ENCODE measurements at places on chromosomes 6 and 20. TPM values are rescaled to one million over a fixed set of nuclear protein-coding genes. Genes with fewer than 3 reads are reported as not detected.

DNA sequence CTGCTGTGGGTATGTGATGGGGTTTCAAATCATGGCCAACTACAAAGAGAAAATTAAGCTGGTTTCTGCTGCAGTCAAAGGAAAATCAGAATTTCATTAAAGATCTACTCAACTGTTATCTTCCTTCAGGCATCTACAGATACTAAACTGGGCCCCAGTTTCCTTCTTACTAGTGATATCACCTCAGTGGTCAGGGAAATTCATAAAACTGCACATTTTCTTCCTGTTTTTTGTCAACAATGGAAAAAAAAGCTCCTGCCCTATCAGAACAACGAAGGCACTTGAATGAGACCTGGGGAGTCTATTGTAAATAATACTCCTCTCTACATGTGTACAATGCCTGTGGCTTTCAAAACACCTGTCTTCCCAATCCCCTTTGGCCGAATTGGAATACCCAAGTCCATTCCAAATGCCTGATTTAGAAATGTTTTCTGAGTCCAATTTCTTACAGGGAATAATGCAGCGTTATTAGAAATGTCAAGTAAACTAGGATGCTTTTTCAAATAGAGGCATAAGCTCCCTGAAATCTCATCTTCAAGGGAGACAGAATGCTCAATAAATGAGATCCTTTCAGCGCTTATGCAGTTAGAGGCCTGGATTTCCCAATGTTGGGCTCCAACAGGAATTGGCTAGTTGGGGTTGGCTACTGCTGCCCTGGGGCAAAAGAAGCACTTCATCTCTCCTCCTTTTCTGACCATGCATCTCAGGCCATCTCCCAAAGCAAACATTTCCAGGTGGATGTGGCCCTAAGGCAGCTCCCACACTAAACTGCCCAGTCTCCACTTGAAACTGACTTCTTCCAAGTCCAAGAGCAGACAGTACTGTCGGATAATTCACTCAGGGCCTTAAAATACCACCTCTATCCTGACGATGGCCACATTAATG, 143.3 kb downstream of the NFATC2 start:
- H3K27me3 ChIP-seq, result no peaks in the 10 kb centered on the region
- H3K4me3 ChIP-seq, result no peak overlapping the region
- no peak for DNase-seq
- H3K4me1 ChIP-seq, result no peaks in the 10 kb centered on the region

ADAT2 gene
- total RNA-seq, result 4.1 TPM

FOXA2 gene
- not detected for total RNA-seq

- no peak overlapping the region for H3K27ac ChIP-seq
- no peak overlapping the region for H3K4me3 ChIP-seq
- H3K36me3 ChIP-seq, result no peaks in the 10 kb centered on the region
- H3K27me3 ChIP-seq, result no peaks in the 10 kb centered on the region
These were observed 355.2 kb downstream of the ADGRB3 start for GRCh38 chr6:68990317-68990716.

- no peak overlapping the region for H3K27ac ChIP-seq
- no peak for DNase-seq
- no peaks in the 10 kb centered on the region for H3K27me3 ChIP-seq
- H3K4me1 ChIP-seq, result no peaks in the 10 kb centered on the region
These were observed 4.7 kb upstream of the TRMT11 start for GRCh38 chr6:125981571-125982185.

PARD6B gene
- 3.7 TPM for total RNA-seq

- no peaks in the 10 kb centered on the region for H3K4me1 ChIP-seq
- H3K27me3 ChIP-seq, result no peaks in the 10 kb centered on the region
- H3K4me3 ChIP-seq, result no peak overlapping the region
- no peaks in the 10 kb centered on the region for H3K36me3 ChIP-seq
- H3K27ac ChIP-seq, result no peak overlapping the region
These were observed 133.1 kb upstream of the FOXA2 start for GRCh38 chr20:22717466-22717865.

- no peak for DNase-seq
- no peaks in the 10 kb centered on the region for H3K36me3 ChIP-seq
- no peaks in the 10 kb centered on the region for H3K27me3 ChIP-seq
- no peak overlapping the region for H3K27ac ChIP-seq
- H3K4me3 ChIP-seq, result no peak overlapping the region
- H3K4me1 ChIP-seq, result no peaks in the 10 kb centered on the region
These were observed 251.4 kb upstream of the MANEA start for GRCh38 chr6:95325916-95326315.

PMEPA1 gene
- total RNA-seq, result 15.7 TPM

WTAP gene
- total RNA-seq, result 81.1 TPM

DNA sequence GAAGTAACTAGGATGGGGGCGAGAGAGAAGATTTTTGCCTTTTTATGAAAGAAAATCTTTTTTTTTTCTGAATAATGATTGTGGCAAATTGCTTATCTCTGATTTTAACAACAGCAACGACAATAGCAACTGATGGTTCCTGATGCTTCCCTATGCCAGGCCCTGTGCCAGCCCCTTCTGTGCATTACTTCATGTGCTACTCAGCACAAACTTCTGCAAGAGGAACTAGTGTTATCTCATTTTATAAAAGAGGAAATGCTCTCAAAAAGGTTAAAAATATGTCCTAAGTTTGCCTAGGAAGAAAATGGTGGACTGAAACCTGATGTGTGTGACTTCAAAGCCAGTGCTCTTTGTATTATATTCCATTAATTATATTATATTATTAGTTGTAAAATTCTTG, 74.0 kb upstream of the RALGAPA2 start:
- no peaks in the 10 kb centered on the region for H3K36me3 ChIP-seq
- DNase-seq, result no peak
- no peak overlapping the region for H3K4me3 ChIP-seq
- H3K27ac ChIP-seq, result no peak overlapping the region
- no peaks in the 10 kb centered on the region for H3K27me3 ChIP-seq

MED23 gene
- 27.8 TPM for total RNA-seq

GRCh38 chr6:33623895-33624381, 2.8 kb downstream of the ITPR3 start:
- peaks cover 58% of the 10 kb centered on the region for H3K4me1 ChIP-seq
- no peaks in the 10 kb centered on the region for H3K27me3 ChIP-seq
- DNase-seq, result no peak

- H3K4me3 ChIP-seq, result no peak overlapping the region
- no peaks in the 10 kb centered on the region for H3K27me3 ChIP-seq
- H3K27ac ChIP-seq, result no peak overlapping the region
These were observed 194.9 kb downstream of the GPX5 start for GRCh38 chr6:28720357-28721231.

PTCHD4 gene
- 2.9 TPM for total RNA-seq

DNA sequence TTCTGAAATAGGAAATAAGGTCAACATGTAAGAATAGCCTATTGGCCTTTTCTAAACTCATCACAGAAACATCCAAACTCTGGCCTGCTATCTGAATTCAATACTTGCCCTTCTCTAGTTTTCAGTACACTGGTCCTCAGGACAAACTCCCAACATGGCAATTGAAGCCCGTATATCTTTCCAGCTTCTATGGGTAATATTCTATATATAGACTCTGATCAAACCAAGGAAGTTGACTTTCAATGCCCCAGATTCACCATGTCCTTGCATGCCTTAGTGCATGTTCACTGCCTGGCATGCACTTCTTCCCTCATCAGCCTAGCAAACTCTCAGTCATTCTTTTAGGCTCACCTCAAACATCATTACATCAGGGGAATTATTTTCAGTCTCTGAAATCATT, 73.2 kb downstream of the RSPO3 start:
- no peaks in the 10 kb centered on the region for H3K27me3 ChIP-seq
- H3K27ac ChIP-seq, result no peak overlapping the region
- H3K36me3 ChIP-seq, result no peaks in the 10 kb centered on the region
- H3K4me1 ChIP-seq, result no peaks in the 10 kb centered on the region

- no peak overlapping the region for H3K27ac ChIP-seq
- no peaks in the 10 kb centered on the region for H3K36me3 ChIP-seq
- H3K4me3 ChIP-seq, result no peak overlapping the region
- H3K27me3 ChIP-seq, result no peaks in the 10 kb centered on the region
- H3K4me1 ChIP-seq, result no peaks in the 10 kb centered on the region
These were observed 67.0 kb upstream of the FRMD1 start for GRCh38 chr6:168145747-168146596.

- peak within 1 kb of the TSS; percentile 67 for H3K27ac ChIP-seq
- peaks cover 4% of the 10 kb centered on the region for H3K27me3 ChIP-seq
- peaks cover 12% of the 10 kb centered on the region for H3K4me1 ChIP-seq
- peak; percentile 50 for DNase-seq
- H3K36me3 ChIP-seq, result no peaks in the 10 kb centered on the region
These were observed at the start of gene SLC22A23 for GRCh38 chr6:3456898-3457709. Gene SLC22A23 (minus strand): TSS chr6:3457050. CDS start chr6:3456559, 491 bp downstream.

GRIK2 gene
- total RNA-seq, result 5.4 TPM

SNAP25 gene
- not detected for total RNA-seq

GRCh38 chr6:33427585-33428223, 7.8 kb downstream of the SYNGAP1 start:
- H3K36me3 ChIP-seq, result no peaks in the 10 kb centered on the region
- no peak for DNase-seq
- H3K27me3 ChIP-seq, result no peaks in the 10 kb centered on the region
- no peaks in the 10 kb centered on the region for H3K4me1 ChIP-seq
- peak overlapping the region; percentile 43 for H3K4me3 ChIP-seq

MOG gene
- total RNA-seq, result not detected

SNAI1 gene
- total RNA-seq, result 4.2 TPM

DNA sequence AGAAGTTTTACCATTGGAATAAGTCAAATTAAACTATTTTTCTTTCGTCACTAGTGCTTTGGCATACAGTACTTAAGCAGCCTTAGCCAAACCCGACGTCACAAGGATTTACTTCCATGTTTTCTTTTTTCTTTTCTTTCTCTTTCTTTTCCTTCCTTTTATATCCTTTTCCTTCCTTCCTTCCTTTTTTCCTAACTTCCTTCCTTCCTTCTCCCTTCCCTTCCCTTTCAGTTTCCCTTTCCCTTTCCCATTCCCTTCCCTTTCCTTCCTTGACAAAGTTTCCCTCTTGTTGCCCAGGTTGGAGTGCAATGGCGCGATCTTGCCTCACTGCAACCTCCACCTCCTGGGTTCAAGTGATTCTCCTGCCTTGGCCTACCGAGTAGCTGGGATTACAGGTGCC, 9.9 kb downstream of the ULBP3 start:
- DNase-seq, result no peak
- H3K27ac ChIP-seq, result no peak overlapping the region
- no peak overlapping the region for H3K4me3 ChIP-seq
- no peaks in the 10 kb centered on the region for H3K27me3 ChIP-seq

GRCh38 chr6:111478749-111479148, 4.3 kb downstream of the REV3L start:
- no peak overlapping the region for H3K27ac ChIP-seq
- H3K4me3 ChIP-seq, result no peak overlapping the region
- no peaks in the 10 kb centered on the region for H3K4me1 ChIP-seq
- no peaks in the 10 kb centered on the region for H3K27me3 ChIP-seq
- H3K36me3 ChIP-seq, result no peaks in the 10 kb centered on the region

CST2 gene
- total RNA-seq, result not detected

ABHD16B gene
- not detected for total RNA-seq

GSTA1 gene
- total RNA-seq, result not detected

GRCh38 chr20:25081730-25082497, at the start of gene VSX1:
Gene VSX1 (minus strand): TSS chr20:25082141. CDS start chr20:25082096, 45 bp downstream.
- H3K4me3 ChIP-seq, result no peak within 1 kb of the TSS
- peaks cover 47% of the 10 kb centered on the region for H3K4me1 ChIP-seq
- no peaks in the 10 kb centered on the region for H3K36me3 ChIP-seq
- no peak within 1 kb of the TSS for H3K27ac ChIP-seq
- DNase-seq, result no peak

- no peaks in the 10 kb centered on the region for H3K27me3 ChIP-seq
- no peak overlapping the region for H3K27ac ChIP-seq
- no peak overlapping the region for H3K4me3 ChIP-seq
- H3K4me1 ChIP-seq, result peaks cover 46% of the 10 kb centered on the region
- H3K36me3 ChIP-seq, result no peaks in the 10 kb centered on the region
These were observed 259.0 kb downstream of the FOXC1 start for GRCh38 chr6:1868561-1869261.

DNA sequence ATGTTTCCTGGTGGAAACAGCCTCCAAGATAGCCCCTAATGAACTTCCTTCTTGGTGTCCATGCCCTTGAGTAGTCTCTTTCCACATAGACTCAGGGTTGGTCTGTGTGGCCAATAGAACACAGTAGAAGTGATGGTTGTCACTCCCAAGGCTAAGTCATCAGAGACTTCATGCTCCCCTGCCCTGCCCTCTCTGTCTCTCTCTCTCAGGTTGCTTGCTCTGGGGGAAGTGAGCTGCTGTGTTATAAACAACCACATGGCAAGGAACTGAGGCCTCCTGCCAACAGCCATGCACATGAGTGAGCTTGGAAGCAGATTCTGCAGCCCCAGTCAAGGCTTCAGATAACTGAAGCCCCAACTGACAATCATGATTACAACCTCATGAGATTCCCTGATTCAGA, 85.3 kb upstream of the SLC22A16 start:
- no peak for DNase-seq
- no peaks in the 10 kb centered on the region for H3K27me3 ChIP-seq
- no peak overlapping the region for H3K27ac ChIP-seq
- no peaks in the 10 kb centered on the region for H3K4me1 ChIP-seq

- H3K36me3 ChIP-seq, result no peaks in the 10 kb centered on the region
- H3K4me3 ChIP-seq, result no peak overlapping the region
- no peaks in the 10 kb centered on the region for H3K27me3 ChIP-seq
- no peaks in the 10 kb centered on the region for H3K4me1 ChIP-seq
- H3K27ac ChIP-seq, result peak overlapping the region; percentile 41
- no peak for DNase-seq
These were observed 11.9 kb downstream of the SULF2 start for GRCh38 chr20:47773371-47773786.

DNA sequence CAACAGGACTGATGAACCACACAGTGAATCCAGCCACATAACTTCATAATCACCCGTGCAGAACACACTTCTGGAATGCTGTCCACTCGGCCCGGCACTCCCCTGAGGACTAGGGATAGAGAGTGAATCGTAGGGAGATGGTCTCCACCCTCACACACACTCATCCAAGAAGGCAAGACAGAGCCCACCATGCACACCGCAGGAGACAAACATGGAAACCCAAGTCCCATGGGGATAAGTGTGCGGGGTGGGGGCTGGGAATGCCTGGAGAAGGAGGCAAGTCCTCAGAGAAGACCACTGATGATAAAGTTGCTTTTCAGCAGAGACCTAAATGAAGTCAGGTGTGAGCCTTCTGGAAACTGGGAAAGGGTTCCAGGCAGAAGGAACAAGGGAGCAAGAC, 399.2 kb upstream of the AGPAT4 start:
- no peak for DNase-seq
- H3K4me3 ChIP-seq, result no peak overlapping the region
- no peak overlapping the region for H3K27ac ChIP-seq

GABRR1 gene
- total RNA-seq, result not detected

- peak overlapping the region; percentile 18 for H3K4me3 ChIP-seq
- no peaks in the 10 kb centered on the region for H3K36me3 ChIP-seq
- H3K4me1 ChIP-seq, result no peaks in the 10 kb centered on the region
- peak overlapping the region; percentile 73 for H3K27ac ChIP-seq
- no peak for DNase-seq
- no peaks in the 10 kb centered on the region for H3K27me3 ChIP-seq
These were observed 868 bp downstream of the METTL24 start for GRCh38 chr6:110357298-110357663.

DNA sequence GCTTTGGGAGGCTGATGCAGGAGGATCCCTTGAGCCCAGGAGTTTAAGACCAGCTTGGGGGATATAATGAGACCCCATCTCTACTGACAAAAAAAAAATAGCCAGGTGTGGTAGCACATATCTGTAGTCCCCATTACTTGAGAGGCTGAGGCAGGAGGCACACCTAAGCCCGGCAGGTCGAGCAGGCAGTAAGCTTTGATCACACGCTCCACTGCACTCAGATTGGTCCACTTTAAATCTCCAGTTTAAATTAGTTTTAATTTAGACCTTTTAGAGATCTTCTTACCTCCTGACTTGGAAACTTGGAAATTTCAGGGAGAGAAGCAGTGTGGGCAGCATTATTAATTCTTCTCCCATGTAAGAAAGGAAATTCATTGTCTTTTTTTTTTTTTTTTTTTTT, 16.8 kb upstream of the PLCB4 start:
- no peaks in the 10 kb centered on the region for H3K36me3 ChIP-seq
- DNase-seq, result no peak
- H3K27ac ChIP-seq, result no peak overlapping the region
- no peaks in the 10 kb centered on the region for H3K4me1 ChIP-seq
- H3K27me3 ChIP-seq, result no peaks in the 10 kb centered on the region
